ENCODE measurements at places on chromosomes 2 and 18.

DNA sequence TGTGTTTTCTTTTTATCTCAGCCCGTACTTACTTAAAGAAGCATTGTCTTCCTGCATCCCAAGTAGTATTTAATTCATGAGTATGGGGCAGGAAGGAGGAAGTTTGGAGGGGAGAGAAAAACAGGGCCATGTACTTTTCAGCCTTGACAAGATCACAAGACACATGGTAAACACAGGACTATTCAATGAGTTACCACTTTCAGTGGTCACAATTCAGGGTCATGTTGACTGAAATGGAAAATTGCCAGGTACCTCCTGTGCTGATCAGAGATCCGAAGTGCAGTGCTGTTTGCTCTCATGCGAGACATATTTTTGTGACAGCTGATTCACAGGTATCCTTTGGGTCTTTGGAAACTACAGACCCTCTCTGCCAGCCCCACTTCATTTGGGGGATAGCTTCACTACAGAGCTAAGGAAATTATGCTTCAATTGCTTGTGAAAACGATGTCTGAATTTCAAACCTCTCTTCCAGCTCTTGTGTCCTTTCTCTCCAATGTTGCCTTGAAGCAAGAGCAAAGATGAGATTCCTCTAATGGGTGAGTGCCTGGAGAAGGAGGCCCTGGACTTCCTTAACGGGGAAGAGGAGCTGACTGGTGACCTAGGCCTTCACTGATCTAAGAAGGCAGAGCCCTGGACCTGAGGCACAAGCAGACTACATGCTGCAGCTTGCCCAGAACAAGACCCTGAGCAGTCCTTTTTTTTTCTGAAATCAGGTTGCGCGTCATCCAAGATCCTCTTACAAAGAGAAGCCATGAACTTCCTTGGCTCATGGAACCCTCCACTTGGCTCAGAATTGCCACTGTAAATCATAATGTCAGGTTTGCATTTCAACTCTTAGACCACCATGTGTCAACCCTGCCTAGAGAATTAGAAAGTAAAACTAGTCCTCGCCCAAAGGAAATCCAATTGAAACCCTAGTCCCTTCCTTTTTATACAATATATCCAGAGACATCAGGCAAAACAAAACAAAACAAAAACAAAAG lies 44.1 kb downstream of the EVA1A start:
- DNase-seq: no peak

- no peak for DNase-seq
Measured at GRCh38 chr2:144452169-144452988, 67.5 kb downstream of the ZEB2 start.

DNA sequence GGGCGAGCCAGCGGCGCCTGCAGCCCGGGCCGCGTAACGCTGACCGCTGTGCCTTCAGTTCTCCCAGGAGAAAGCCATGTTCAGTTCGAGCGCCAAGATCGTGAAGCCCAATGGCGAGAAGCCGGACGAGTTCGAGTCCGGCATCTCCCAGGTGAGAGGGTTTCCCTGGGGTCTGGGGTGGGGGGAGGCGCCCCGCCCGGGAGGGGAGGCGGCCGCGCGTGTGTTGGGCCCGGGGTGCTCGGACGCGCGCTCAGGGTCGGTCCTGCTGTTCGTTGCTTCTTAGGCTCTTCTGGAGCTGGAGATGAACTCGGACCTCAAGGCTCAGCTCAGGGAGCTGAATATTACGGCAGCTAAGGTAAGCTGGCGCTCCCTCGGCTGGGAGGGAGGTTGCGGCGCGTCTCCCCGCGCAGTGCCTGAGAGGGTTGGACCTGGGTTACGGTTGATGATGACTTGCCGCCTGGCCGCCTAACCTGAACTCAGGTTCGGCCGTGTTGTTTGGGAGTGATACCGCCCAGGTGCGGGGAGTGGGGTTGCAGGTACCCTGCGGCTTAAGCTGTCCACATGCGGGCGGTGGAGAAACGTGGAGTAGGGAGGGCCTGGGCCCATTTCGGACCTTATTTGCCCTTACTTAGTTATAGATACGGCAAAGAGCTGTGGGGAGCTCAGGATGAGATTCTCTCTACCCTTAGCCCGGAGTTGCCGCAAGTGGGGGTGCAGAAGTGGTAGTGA lies 638 bp downstream of the RPS7 start:
- no peak for DNase-seq

- DNase-seq: no peak
Measured at GRCh38 chr2:111118981-111119821, 1.5 kb upstream of the BCL2L11 start.
